ENCODE measurements at places on chromosomes 12 and 14.

DNA sequence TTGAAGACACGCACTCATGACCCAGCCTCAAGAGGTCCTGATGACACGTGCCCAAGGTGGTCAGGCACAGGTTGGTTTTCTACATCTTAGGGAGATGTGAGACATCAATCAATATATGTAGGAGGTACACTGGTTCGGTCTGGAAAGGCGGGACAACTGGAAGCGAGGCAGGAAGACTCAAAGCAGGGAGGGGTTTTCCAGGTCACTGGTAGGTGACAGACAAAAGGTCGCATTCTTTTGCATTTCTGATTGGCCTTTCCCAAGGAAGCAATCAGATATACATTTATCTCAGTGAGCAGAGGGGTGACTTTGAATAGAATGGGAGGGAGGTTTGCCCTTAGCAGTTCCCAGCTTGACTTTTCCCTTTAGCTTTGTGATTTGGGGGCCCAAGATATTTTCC lies 38.6 kb downstream of the GLT1D1 start:
- no peak for DNase-seq

DNA sequence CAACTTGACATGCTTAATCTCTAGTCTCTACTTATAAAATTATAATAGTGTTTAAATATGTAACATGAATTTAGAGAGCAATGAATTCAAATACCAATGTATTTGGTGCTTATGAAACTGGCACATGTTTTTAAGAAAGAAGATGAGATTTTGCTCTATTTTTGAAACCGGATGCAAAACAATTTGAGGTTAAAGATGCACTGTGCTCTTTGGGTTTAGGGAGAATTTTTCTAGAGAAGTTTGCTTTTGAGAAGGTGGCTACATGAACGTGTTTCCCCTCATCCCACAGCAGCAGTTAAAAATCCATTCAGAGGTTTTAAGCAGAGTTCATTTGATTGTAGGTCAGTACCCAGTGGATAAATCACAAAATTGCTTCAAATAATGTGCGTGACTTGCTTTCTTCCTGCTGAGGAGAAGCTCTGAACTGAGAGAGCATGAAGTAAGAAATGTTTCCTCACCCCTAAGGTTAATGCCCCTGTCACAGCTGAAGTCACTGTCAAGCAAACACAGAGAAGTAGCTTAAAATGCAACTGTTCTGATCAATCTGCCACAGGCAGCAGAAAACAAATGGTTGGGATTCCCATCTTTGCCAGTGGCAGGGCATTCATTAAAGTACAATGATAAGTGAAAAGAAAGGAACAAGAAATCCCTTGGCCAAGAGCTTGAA lies 241.9 kb upstream of the SYT1 start:
- no peak for DNase-seq

GRCh38 chr12:7503686-7504415 lies at the start of gene CD163:
CD163 (minus strand) TSS chr12:7503777; CDS start chr12:7503690, 87 bp downstream.
- DNase-seq, result no peak

DNA sequence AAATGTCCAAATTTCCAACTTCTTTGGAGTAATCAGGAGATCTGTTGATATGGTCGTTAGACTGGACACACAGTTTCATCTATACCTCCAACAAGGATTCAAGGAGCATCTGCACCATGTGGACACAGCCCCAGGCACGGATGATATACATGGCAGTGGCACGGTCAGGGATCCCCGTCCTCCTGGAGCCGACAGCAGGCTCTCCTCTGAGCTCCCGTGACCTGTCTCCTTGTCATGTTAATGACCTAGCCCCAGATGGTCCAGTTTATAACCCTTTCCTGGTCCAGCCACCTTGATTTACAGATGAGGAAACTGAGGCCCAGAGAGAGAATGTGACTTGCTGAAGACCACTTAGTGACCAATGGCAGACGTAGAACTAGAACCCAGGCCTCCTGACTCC lies 16.5 kb upstream of the SERPINA4 start:
- no peak for DNase-seq

GRCh38 chr12:51390891-51391282 lies 319 bp downstream of the GALNT6 start:
- DNase-seq, result no peak

DNA sequence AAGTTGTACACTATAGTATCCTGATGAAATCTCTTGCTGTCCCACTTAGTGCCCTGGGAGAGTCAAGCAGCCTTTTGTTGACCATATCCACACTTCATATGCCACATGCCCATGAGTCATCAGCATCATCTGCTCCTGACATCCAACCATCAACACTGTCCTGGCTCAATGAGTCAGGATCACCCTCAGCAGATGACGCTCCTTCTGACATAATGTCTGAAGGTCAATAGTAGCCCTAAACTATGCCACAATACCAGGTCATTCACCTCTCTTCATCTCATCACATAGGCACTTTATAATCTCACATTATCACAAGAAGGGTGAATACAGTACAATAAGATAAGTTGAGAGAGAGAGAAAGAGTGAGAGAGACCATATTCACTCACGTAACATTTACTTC lies 369.0 kb upstream of the FAR2 start:
- no peak for DNase-seq

- DNase-seq, result no peak
Measured at GRCh38 chr14:85566603-85567002, 36.7 kb downstream of the FLRT2 start.

DNA sequence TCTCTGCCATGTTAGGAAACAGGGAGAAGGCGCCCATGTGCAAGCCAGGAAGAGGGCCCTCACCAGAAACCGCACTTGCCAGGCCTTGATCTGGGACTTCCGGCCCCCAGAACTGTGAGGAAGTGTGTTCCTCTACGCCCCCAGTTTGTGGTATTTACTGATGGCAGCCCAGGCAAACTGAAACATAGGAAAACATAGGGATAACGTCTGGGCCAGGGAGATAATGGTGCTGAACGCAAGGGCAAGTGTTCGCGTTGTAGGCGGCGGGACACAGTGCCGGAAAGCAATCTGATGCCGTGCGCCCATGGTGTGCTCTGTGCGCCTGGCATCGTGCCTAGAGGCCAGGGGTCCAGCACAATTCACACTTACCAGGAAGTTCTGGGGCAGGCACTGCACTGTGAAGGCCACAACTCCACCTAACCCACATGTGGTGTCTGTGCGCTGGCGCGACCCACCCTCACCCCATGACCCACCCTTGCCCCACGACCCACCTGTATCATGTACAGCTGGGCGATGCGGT lies 53.6 kb downstream of the ARL6IP4 start:
- DNase-seq, result no peak

DNA sequence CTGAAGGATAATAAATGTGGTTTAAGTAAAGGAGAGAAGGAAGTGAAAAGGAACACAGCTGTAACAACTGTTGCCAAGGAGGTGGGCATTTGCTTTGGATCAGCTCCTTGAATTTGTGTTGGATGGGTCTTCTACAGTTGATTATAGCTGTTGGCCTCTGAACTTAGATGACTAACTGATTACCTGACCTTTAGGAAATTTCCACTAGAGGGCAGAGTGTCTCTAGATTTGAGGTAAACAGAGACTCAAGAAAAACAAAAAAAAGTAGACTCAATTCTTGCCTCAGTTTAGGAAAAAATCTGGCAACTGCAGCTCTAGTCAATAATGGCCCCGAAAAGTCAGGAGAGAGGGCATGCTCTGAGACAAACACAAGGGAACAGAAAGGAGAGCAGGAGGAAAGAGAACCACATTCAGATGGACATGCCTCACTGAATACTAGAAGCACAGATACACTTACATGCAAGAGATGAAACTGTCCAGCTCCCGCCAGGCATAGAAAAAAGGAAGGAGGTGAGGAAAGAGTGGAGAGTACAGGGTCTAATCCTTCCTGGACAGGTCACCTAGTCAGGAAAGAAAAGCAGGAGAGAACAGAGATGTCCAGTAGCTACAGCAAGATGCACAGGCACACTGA lies 20.6 kb downstream of the COX14 start:
- no peak for DNase-seq

DNA sequence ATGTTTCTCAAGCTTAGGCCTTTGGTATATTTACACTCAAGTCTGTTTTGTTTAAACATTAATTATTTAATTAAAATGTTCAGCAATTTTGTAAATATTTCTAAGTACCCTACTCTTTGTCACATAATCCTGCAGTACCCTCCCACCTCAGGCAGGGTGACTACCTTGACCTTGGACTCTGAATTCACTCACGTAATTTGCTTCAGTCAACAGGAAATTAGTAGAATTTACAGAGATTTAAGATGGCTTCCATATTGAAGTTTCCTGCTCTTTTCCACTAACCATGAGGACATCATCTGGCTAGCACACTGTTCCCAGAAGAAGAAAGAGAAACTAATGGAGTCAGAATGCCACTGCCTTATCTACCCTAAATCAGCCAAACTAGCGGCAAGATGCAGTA lies 967 bp upstream of the TAS2R19 start:
- DNase-seq, result no peak
